ENCODE measurements at places on chromosomes 6 and 20.

GRCh38 chr6:53028467-53028866 is 33.4 kb upstream of the GSTA4 start:
- DNase-seq: no peak

DNA sequence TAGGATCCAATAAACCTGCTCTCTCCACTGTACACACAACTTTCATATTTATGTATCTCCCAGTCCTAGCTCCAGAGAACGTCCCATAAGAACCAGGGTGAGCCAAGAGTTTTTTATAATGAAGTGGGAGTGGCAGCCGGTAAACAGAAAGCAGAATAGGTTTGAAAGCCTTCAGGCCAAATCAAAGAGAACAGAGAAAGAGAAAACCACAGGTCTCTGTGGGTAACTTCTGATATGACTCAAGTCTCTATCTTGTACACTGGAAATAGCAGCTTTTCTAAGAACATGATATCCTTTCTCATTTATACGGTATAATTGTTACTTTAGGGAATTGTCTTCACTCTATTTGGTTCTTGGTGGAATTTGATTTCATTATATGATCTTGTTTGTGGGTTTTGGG is 273.6 kb downstream of the PACRG start:
- DNase-seq: no peak

GRCh38 chr6:151012321-151013294 is 147.1 kb downstream of the MTHFD1L start:
- no peak for DNase-seq

GRCh38 chr6:124441450-124441849 is 520.8 kb upstream of the RNF217 start:
- DNase-seq: no peak

DNA sequence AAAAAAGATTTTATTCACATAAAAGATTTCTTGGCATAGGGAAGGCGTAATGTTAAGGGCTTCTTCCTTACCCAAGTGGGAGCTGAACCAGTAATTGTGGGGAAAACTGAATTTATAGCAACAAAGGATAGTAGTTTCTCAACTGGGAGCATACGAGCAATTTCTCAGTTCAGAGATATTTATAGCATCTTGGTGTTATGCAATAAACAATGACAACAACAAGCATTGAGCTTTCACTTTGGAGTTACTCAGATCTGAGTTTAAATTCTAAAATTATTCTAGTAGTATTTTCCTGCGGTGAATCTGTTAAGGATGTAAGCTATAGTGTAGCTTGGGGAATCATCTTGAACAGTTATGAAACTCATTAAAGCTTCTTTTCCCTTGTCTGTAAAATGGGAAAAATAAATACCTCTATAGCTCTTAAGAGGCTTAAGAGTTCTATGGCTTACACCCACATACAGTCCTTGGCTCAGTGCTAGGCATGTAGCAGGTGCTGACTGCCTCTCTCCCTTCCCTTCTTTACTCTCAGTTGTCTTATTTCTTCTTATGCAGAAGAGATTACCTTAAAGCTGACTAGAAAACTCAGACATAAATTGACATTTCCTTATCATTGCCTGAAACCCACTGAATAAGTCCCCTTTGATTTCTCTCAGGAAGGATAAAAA is 58.8 kb downstream of the SAMD5 start:
- no peak for DNase-seq

- DNase-seq: no peak
Measured at GRCh38 chr20:11431621-11432020, 486.1 kb upstream of the BTBD3 start.

- no peak for DNase-seq
Measured at GRCh38 chr6:166640342-166641043, 13.4 kb upstream of the RPS6KA2 start.

- no peak for DNase-seq
Measured at GRCh38 chr6:107793191-107793590, 30.9 kb downstream of the SCML4 start.

- no peak for DNase-seq
Measured at GRCh38 chr6:38021029-38021428, 201.5 kb downstream of the ZFAND3 start.

- no peak for DNase-seq
Measured at GRCh38 chr20:50625986-50626677, 65.2 kb downstream of the RIPOR3 start.

- DNase-seq: no peak
Measured at GRCh38 chr20:10318291-10319024, 99.8 kb downstream of the SNAP25 start.

DNA sequence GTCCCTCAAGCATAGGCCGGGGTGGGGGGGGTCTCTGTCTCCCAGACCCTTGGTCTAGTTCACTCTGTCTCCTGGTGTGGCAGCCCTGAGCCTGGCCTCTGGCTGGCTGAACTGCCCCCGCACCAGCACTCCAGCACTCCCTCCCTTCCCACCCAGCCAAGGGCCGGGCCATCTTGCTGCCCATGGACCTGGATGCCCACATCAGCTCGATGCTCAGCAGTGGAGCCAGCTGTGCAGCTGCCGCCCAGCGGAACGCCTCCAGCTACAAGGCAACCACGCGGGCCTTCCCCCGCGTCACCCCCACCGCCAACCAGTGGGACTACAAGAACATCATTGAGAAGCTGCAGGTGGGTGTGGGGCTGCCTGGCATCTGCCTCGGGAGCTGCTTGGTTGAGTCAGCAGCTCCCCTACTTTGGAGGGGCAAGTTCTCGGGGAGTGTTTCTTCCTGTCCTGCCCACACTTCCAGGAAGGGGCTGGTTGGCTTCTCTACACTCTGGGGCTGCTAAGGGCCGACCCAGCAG is 28.4 kb downstream of the UQCC2 start:
- DNase-seq: no peak

DNA sequence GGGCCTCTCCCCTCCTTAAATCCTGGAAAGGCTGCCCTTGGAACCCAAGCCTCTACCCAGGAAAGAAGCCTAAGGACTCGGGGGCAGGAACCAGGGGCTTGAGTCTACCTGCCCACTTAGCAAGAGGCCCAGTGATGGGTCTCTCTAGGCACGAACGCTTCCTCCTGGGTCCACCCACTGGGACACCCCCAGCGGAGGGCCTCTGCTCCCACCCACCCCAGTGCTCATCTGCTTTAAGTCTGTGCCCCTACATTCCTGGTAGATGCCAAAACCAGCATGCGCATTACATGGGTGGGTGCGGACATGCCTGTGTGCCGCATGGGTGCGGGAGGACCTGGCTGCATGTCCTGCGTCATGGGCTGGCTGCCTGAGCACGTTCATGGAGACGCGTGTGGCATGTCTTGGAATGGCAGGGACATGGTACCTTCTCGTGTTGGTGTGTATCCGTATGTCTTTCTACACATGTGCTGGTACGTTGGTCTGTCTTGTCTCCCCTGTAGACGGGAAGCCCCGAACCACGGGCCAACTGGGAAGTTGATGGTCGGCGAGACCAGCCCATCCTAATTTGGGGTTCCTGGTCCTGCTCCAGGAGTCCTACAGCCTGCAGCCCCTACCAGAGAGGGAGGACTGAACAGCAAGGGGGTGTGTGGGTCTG is 29.3 kb downstream of the SNPH start:
- no peak for DNase-seq

GRCh38 chr6:111894272-111894671 is 21.0 kb upstream of the FYN start:
- no peak for DNase-seq

DNA sequence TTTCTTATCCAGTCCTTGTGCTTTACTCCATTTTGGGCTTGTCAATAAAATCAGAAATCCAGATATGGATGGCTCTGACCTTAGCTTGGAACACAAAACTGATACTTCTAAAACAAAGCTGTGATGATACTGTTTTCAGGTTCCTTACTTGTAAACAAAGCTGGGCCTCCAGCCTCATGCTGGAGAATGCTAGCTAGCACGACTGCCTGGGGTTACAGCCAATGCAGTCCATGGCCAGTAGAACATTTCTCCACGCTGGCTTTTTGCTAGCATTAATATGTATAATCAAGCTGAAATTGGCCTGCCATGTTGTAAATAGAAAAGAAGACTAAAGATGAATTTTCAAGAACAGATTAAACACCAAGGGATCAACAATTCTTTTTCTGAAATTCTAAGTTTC is 63.9 kb downstream of the MTHFD1L start:
- DNase-seq: no peak

- no peak for DNase-seq
Measured at GRCh38 chr6:157539421-157539822, 158.4 kb downstream of the ZDHHC14 start.

Measured in activated CD4-positive, alpha-beta T cell treated with anti-CD3 and anti-CD28 coated beads, Interleukin-2, amount 50 U/mL, for 24 hours (primary cell).